ENCODE measurements at places on chromosomes 2 and 18.

GRCh38 chr2:3432067-3432466 is 52.6 kb downstream of the TRAPPC12 start:
- DNase-seq, result no peak

DNA sequence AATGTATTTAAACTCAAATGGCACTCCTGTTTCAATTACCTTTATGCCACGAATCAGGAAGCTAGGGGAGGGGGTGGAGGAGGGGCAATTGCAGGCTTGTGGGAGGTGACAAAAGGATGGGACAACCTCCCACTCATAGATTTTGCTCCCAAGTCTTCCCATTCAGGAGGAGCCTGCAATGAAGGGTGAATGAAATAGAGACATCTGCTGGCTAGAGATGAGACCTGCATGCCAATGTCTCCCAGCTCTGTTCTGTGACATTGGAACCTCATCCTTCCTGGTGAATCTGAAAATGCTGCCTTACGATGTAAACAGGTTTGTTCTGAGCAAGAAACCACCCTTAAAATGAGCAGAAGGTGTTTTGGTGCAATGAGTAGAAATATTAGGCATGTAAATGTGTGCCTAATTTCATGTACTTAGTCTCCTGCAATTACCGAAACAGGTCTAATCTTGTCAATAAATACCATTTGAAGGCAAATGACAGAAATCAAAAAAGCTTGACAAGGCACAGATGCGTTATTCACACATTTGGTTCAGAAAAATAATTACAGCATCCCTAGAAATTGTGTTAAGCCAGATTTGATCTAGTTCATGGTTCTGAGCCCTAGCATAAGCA is 2.7 kb upstream of the PID1 start:
- DNase-seq, result no peak

GRCh38 chr18:44594799-44595467 is 85.8 kb upstream of the SETBP1 start:
- no peak for DNase-seq

DNA sequence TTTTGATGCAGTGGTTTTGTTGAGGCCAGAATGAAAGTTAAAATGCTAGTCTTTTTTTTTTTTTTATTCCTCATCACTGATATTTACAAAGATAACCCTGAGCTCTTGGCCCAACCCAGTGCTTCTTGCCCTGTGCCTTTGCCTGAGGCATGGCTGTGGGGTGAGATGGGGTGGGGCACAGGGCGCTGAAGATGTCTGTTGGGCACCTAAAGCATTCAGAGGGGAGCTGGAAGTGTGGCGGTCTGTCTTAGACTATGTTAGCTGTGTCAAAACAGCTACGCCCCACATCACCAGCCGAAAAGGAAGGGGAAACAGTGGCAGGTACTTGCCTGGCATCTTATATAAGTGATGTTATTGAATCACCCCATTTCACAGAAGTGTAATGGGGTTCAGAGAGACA is 20.7 kb downstream of the TOGARAM2 start:
- no peak for DNase-seq

- no peak for DNase-seq
Observed at GRCh38 chr2:197268786-197269584, 41.6 kb downstream of the ANKRD44 start.

GRCh38 chr2:241255542-241256167 is 59.8 kb downstream of the HDLBP start:
- DNase-seq, result no peak

DNA sequence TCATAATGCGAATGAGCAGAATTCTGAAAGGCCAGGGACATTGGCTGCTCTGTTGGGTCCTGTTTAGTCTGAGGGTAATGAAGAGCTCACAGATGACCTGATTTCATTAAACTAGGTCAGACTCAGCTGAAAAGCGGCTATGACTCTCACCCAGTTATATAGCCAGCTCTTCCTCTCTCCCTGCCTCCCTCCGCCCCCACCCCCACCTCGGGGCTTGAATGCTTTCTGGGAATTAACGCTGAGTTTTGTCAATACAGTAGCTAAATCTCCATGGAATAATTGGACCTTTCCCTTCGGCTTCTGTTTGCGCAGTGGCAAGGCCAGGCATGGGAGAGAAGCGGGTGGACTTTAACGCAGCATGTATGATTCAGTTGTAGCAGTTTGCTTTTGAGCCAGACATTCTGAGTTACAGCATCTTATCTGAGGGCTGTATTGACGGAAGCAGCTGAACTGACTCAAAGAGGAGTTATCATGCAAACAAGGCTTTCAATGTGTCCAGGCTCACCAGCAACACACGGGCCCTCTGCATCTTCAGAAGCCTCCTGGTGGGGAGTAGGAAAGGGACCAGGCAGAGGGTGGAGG is 110.6 kb downstream of the MYCN start:
- no peak for DNase-seq

DNA sequence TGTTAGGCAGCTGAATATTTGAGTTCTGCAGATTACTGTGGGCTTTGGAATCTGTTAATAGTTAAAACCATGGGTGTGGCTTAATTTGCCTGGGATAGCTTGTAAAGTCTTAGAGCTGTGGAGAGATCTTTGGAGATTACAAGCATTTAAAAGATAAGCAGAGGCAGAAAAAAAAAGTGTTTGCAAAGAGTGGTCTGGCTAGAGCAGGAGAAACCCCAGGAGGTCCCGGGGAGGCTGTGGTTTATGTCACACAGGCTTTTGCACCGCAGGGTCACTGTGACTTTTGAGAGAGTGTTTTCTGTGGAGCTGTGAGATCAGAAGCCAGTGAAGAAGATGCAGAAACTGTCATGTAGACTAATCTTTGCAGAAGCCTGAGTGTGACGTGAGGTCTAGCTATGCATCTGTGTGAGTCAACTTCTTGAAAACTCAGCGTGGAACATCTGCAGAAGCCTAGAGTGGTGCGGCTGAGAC is 49.0 kb downstream of the SETBP1 start:
- peak; percentile 42 for DNase-seq
